ENCODE measurements at places on chromosomes 4 and X. TPM values are rescaled to one million over a fixed set of nuclear protein-coding genes. Genes with fewer than 3 reads are reported as not detected.

Gene ANKRD50
- 27.4 TPM for total RNA-seq

Gene TMA16
- 27.3 TPM for total RNA-seq

Gene TLR2
- total RNA-seq, result 55.7 TPM

DNA sequence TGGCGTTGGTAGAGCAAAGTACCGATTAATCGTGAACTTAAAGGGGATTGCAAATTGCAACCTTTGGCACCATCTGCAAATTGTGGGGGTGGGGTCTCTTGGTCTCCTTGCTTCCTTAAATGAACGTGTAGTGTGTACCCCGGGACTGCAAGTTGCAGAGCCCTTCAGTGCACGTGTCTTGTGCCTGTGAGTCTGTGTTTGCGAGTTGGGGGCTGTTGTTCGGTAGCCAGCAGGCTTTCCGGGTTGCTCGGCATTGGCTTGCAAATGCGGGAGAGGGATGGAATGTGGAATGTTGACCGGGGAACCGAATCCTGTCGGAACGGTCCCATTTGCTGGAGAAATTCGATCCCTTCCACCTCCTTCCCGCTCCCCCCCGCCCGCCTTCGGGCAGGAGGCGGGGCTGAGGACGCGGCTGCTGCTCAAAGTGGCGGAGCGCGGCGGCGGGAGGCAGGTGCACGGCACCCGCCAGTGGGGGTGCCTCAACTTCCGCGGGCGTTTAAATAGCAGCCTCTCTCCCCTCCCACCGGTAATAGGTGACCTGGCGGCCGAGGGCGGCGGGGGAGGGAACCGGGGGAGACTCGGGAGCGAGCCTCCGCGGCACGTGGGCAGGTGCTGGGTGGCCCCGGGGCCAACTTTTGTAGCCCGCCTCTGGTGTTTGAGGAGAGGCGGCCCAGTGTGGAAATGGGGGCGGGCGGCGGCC, 1.5 kb downstream of the JADE1 start:
- DNase-seq, result peak; percentile 82

GRCh38 chrX:100316987-100317386, 93.1 kb downstream of the PCDH19 start:
- DNase-seq, result no peak

Gene EMCN
- 78.1 TPM for total RNA-seq

GRCh38 chr4:142574306-142574705, 271.8 kb downstream of the INPP4B start:
- DNase-seq, result no peak

DNA sequence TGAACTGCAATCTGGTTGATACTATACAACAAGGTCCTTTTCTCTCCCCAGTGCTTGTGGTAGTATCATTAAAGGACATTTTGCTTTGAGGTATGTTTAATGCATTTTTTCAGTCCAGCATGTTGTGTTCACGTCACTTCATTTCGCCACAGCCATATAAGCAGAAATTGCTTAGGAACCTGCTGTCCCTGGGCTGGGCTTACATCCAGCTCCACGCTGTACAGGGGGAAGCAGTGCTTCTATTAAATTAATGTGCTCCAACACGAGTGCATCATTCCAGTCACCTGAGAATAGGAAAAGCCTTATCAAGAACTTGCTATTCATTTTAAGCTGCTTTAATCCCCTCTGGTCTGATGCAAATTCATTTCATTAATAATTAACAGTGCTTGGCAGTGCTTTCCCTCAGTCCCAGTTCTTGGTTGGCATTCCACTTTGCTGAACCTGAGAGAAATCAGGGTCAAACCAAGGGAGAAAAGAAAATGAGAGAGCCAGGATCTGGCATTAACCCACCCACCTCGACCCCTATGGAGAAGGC, 47.4 kb upstream of the PTCHD1 start:
- no peak for DNase-seq

- no peak for DNase-seq
Observed at GRCh38 chr4:160319221-160319867, 1216.5 kb downstream of the RAPGEF2 start.

Gene SHROOM2
- total RNA-seq, result 2.5 TPM

DNA sequence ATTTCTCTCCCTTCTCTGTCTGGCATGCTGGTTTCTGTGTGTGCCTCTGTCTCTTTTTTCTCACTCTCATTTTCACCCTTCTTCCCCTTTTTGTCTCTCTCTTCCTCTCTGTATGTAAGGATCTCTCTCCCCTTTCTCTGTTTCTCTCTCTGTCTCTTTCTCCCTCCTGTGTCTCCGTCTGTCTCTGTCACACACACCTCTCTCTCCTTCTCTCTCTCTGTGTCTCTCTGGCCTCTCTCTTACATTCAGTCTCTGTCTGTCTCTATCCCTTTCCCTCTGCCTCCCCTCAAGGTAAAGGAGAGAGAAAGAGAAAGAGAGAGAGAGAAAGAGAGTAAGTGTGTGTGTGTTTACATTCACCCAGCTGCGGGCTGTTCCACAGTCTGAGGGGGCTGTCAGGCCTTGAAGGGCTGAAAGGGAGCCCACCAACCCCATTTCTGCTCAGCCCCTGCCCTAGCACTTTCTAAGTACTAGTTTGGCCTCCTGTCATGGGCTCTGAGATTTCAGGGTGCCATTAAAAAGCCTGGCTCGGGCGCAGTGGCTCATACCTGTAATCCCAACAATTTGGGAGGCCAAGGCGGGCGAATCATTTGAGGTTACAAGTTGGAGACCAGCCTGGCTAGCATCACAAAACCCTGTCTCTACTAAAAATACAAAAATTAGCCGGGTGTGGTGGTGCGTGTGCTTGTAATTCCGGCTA, 9.6 kb upstream of the TSPYL2 start:
- no peak for DNase-seq

- DNase-seq, result no peak
Observed at GRCh38 chrX:137565318-137565904, 516 bp upstream of the ZIC3 start.

DNA sequence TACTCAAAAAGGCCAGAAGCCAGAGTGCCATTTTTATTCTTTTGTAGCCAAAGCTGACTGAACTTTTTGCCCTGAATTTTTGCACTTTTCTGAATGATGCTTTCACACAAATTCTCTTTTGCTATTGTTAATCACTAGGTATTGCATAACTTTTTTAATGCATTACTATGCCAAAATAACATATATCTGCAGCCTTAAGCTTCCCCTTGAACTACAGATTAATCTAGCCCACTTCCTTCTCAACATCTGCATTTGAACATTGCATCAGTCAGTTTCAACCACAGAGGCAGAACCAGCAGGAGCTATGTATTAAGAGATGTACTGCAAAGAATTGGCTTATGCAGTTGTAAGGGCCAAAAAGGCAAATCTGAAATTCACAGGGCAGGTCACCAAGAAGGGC, 197.6 kb upstream of the GYPA start:
- DNase-seq, result no peak

DNA sequence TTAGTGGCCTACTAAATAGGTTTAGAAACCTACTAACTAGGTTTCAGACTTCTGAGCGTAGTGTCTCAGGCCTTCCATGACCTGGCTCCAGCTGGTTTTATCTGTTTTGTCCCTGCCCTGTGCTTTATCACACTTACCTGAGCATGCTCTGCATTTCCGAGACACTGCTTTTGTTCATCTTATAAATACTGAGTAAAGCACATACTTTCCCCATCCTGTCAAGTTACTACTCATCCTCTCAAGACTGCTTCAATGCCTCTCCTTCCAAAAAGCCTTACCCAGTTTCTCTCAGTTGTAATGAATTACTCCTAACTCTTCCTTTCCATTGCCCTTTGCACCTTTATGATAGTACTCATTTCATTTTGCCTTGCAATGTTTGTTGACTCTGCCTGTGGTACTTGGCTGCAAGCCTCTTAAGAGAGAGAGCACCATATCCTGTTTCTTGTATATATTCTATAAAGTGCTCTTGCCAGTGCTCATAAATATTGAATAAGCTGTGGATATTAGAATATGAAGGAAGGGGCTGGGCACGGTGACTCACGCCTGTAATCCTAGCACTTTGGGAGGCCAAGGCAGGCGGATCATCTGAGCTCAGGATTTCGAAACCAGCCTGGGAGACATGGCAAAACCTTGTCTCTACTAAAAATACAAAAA, 34.4 kb downstream of the SLAIN2 start:
- DNase-seq, result no peak

Gene TMEM35A
- 3.2 TPM for total RNA-seq

Gene DGKK
- not detected for total RNA-seq

GRCh38 chr4:27397886-27398285, 537.2 kb downstream of the STIM2 start:
- no peak for DNase-seq

GRCh38 chr4:55385201-55385649, 10.5 kb upstream of the TMEM165 start:
- no peak for DNase-seq

- no peak for DNase-seq
Observed at GRCh38 chrX:103503163-103503852, 16.0 kb downstream of the RAB40A start.

- no peak for DNase-seq
Observed at GRCh38 chrX:460823-461640, 74.3 kb upstream of the PPP2R3B start.

- DNase-seq, result no peak
Observed at GRCh38 chrX:103919270-103919637, 43.2 kb upstream of the TMSB15B start.

- DNase-seq, result no peak
Observed at GRCh38 chr4:166284221-166284620, 411.2 kb downstream of the TLL1 start.

DNA sequence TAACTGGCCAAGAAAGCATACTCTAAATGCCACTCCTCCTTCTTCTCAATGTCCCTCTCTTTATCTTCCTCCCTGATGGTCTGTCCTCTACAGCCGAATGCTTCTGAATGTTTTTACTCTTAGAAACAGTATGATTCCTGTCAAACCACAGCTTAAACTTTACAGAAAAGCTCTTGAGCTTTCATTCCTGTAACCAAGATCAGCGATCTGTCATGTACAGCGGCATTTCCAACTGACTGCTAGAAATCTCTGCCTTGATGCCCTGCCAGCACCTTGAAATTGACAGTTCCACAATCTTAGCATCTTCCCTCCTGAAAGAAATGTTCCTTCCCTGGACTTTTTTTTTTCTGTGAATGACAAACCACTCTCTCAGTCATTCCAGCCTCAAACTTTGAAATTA, 11.5 kb upstream of the GATB start:
- no peak for DNase-seq

- DNase-seq, result no peak
Observed at GRCh38 chr4:176676901-176677300, 115.8 kb downstream of the VEGFC start.

Gene TMPRSS11A
- not detected for total RNA-seq

- DNase-seq, result no peak
Observed at GRCh38 chrX:133745349-133745748, 240.0 kb downstream of the GPC3 start.

Gene ANKRD17
- 59.4 TPM for total RNA-seq

Gene DGAT2L6
- not detected for total RNA-seq

DNA sequence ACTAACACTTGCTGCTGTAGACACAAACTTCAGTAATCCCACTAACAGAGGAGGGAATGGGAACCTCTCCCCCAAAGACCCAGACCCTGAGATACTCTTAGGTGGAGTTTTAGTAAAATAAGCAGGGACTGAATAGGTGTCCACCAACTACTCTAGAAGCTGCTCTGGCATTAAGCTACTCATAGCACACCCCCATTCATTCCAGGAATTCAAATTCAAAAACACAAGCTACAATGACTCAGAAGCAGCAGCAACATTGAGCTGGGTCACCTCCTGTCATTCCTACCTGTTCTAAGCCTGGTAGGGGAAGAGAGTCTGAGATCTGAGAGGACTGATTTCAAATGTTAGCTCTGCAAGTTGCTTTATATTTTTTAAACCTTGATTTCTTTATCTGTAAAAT, 135.4 kb upstream of the FRMPD4 start:
- DNase-seq, result no peak

- no peak for DNase-seq
Observed at GRCh38 chrX:46257451-46257879, 287.8 kb downstream of the ZNF674 start.

Gene MGARP
- 3.7 TPM for total RNA-seq

DNA sequence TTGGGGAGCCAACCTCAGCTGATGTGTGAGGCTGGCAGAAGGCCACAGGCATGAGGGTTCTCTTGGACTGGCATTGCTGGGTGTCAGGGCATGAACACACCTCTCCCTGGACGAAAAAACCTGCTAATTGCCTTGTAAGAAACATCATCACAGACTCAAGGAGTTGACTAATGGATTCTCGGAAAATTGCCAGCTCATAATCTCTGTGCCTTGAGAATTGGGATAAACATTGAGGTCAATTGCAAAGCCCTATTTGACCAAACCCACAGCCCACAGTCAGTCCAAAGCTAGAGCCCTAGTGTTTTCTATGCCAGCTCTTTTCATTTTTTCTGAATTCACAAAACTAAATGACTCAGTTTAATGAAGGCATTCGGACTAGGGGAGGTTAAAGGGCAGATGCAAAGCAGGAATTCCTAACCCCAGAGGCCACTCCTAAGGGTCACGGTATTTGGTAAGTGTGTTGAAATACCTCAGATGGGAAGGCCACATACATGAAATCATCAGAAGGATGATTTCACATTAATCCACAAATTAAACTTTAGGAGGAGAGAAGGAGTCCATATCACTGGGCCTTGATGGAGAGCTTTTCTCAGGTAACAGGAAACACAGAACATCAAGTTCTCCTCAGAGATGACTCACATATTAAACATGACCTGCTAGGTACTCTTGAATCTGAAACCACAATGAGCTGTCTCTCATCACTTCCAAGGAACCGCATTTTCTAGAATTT, 39.0 kb upstream of the RASL11B start:
- DNase-seq, result no peak

GRCh38 chr4:153512952-153513500, 46.9 kb downstream of the TMEM131L start:
- DNase-seq, result no peak

DNA sequence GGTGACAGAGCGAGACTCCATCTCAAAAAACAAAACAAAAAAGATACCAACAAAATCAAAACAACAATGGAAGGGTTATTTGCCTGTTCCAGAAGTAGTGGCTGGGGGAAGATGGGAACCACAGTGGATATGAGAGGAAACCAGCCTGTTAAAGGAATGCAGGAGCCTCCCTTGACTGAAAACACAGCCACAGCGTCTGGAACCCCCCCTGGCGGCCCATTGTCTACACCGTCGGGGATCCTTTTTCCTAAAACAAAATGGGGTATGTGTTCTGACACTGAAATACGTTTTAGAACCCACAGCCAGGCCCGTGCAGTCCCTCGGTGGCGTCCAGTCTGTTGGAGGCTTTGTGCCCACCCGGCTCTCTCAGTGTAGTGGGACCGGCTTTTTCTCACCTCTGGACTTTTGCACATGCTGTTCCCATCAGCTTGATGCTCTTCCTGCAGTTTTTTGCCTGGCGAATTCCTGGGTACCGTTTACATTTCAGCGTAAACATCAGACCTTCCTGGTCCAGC, 19.6 kb downstream of the PIGG start:
- no peak for DNase-seq

Gene GLRB
- total RNA-seq, result 7.7 TPM

GRCh38 chr4:136750897-136751296, 781.4 kb downstream of the PCDH18 start:
- no peak for DNase-seq

- DNase-seq, result no peak
Observed at GRCh38 chr4:109690690-109691410, 12.4 kb downstream of the CASP6 start.

- DNase-seq, result peak; percentile 77
Observed at GRCh38 chr4:180058691-180059215, 2184.4 kb upstream of the TENM3 start.

GRCh38 chrX:116379854-116380253, 56.6 kb upstream of the SLC6A14 start:
- DNase-seq, result no peak

Gene SOD3
- total RNA-seq, result 356 TPM

All from aorta (tissue), 5 donors.